ENCODE measurements at places on chromosomes 3 and 15.
A peak's percentile ranks its signal among the peaks of the same experiment; 100 is the strongest.

DNA sequence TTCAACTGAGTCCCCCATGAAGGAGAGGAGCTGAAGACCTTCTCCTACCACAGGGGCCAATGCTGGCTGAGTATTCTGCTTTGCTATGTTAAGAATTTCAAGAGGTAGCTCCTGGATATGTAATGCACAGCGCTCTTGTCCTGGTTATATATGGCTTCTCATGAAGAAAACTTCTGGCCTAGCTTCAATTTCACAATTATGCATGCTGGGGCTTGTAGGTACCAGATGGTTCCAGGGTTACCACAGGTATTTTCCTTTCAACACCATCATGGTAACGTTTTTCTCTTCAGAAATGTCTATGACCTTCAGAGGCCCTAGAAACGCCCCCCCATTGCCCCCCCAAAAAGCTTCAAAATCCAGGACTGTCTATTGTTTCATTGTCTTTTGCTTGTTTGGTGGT is 311.7 kb upstream of the ICE2 start:
- ATAC-seq: no peak

- ATAC-seq: no peak
These were observed 24.5 kb upstream of the SOX2 start for GRCh38 chr3:181687190-181687589.

DNA sequence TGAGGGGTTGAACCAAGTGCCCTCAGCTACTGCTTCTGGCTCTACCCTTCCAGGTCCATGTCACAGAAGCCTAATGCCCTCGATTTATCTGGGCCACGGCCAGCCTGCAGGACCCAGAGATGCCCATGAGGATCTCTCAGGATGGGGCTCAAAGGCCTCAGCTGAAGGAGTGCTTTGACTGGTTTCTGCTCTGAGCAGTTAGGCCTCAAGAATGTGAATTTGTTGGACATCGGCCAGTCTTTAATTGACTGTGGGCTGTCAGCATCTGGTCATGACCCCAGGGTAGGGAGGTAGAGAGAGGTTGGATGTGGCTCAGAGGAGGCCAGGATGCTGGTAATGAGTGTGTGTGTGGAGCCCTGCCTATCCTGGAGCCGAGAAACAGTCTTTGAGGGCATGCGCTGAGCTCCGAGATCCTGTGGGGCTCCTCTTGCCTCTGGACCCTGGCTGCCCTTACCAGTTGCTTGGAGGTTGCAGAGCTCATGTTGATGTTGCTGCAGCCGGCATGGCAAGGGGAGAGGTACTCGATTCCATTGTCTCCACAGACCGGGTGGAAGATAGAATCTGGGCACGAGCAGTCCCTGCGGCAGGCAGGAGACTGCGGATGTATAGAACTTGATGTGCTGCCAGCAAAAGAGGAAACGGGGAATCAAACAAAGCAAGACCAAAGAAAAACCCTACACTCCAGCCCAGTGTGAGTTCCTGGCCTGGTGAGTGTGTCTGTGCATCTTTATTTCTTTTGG is 49.1 kb upstream of the RAB6B start:
- ATAC-seq: no peak

GRCh38 chr3:122357828-122358702 is 25.0 kb downstream of the MIX23 start:
- ATAC-seq: no peak

DNA sequence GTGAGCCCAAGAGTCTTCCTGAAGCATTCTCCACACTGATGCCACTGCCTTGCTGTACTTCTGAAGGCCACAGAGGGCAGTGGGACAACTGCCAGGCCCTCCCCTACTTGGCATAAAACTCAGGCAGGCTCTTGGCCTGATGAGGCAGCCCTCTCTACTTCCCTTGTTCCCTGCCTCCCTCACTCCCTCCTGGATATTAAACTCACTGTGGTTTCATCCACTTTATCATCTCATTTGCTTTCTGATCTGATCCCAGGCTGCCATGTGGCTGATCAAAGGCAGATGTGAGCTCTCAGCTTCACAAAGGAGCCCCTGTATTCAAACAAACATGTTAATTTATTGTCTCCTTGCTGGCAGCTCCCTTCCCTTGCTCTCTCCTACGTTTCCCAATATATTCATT is 533.5 kb downstream of the IGSF11 start:
- ATAC-seq: no peak

DNA sequence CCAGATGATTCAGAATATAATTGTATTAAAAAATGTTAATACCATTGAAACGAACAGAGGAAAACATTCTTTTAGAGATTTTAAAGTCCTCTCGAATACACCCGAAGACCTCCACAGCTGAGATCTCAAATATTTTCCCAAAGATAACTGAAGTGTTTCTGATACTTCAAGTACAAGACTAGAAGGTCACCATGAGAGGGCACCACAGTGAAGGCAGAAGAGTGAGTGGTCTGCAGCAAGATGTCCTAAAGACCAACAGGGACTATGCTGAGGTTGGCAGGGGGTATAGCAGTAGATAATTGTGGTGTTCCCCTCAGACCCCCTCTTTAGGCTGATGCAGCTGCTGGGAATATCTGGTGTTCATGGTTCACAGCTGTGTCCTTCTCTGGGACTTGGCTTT is 156.5 kb downstream of the PDCD6IP start:
- no peak for ATAC-seq

GRCh38 chr15:77032052-77032646 is 37.2 kb downstream of the PSTPIP1 start:
- no peak for ATAC-seq

GRCh38 chr15:74380361-74381189 is 13.1 kb upstream of the CYP11A1 start:
- no peak for ATAC-seq

GRCh38 chr15:64162478-64162868 is 349 bp downstream of the PPIB start:
- peak; percentile 51 for ATAC-seq

DNA sequence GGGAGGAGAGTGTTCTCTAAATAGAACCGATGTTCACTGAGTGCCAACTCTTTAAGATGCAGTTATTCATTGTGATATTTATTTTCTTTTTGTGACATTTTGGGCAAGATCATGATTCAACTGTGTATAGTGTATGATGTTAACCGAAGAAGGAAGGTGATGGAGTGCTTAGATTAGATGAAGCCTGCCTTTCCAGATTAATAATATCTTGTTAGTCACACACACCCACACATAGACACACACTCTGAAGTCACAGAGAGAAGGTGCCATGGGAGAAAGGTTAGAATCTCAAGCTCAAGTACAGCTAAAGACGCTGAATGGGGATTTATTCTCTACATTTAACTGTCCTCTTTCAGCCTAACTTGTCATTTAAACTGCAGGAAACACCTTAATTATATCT is 77.0 kb downstream of the SLC9A9 start:
- no peak for ATAC-seq

DNA sequence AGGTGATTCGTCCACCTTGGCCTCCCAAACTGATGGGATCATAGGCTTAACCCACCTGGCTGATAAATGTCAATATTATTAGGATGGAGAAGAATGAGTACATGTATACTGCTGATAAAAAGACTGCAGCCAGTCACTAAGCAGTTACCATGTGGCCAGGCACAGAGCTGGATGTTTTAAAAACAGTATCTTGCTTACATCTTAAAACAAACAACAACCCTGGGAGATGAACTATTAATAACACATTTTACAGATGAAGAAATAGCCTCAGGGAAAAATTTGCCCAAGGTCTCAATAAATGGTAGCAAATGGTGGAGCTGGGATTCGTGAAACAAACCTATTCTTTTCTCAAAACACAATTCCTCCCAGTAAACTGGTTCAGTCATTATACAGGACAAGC is 18.1 kb downstream of the IL17RD start:
- ATAC-seq: no peak

DNA sequence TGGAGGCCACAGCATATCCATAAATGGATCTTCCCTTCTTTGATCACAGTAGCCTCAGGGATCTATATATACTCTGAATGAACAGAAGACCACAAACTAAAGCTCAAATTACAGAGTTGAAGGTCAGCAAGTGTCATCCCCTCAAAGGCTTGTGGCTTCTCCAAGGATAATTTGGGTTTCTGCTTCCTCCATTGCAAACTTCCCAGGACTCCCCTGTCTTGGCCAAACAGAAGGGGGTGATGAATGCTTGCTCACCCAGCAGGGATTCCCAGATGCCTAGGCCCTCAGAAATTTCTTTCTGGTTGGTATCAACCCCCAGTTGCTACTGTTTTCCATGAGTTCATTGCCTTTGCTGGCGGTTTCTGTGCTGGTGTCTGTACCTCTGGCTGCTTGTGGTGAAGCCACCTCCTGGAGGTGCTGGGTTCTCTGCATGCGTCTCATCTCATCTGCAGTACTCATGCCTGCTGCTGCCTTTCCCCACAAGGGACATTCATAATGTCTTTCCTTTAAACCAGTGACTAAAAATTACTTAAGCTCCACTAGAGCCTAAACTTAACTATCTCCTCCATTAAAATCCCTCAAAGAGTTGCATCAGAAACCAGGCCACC is 17.7 kb downstream of the ENTPD3 start:
- no peak for ATAC-seq

GRCh38 chr15:73891328-73892315 is 18.3 kb downstream of the TBC1D21 start:
- no peak for ATAC-seq

DNA sequence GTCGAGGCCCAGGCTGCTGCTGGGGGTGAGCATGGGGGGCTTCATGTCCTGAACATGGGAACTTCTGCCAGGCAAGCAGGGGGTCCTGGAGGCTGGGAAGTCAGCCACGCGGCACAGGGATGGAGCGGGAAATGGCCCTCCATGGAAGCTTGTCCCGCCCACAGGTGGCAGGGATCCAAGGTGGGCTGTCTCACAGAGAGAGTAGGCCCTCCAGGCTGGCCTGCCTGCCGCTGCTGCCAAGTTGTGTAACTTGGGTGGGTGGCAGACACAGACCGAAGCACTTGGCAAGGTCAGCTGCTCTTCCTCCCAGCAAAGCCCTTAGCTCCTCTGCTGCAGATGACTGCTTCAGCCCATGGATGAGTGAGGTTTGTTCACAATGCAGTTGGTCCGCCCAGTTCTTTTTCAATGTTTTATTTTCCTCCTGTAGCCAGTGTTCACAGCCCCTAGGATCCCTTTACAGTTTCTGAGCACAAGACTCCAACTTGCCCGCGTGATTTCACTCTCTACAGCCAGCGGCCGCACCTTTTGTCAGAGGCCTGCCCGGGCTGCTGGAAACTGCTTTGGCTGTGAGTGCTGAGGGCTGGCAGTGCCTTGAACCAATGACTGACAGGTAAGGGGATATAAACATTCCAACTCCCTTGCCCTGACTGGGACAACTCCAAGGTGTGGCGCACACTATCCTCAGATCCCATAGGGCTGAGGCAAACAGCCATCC is 26.7 kb downstream of the HCN4 start:
- no peak for ATAC-seq

GRCh38 chr3:171614318-171614921 is 154.2 kb upstream of the TNIK start:
- no peak for ATAC-seq

- no peak for ATAC-seq
These were observed 965.9 kb upstream of the ROBO1 start for GRCh38 chr3:80733522-80734176.

DNA sequence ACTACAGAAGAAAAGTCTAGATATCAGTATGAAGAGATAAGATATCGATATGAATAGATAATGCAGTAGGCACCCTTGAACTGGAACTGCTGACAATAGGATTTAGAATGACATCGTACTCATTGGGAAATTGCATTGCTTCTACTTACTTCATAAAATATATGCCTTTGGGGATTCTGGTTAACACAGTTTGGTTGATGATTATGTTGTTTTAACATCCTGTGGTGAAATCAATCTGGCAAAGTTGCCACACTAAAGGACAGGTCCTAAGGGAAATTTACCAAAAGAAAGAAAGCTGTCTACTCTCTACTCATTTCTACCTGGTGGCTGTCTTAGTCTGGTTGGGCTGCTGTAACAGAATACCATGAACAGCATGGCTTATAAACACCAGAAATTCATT is 417.4 kb upstream of the DPH6 start:
- no peak for ATAC-seq

- ATAC-seq: no peak
These were observed 672 bp upstream of the KY start for GRCh38 chr3:134651347-134652041.

GRCh38 chr3:10722911-10723310 is 93.1 kb upstream of the SLC6A11 start:
- no peak for ATAC-seq

DNA sequence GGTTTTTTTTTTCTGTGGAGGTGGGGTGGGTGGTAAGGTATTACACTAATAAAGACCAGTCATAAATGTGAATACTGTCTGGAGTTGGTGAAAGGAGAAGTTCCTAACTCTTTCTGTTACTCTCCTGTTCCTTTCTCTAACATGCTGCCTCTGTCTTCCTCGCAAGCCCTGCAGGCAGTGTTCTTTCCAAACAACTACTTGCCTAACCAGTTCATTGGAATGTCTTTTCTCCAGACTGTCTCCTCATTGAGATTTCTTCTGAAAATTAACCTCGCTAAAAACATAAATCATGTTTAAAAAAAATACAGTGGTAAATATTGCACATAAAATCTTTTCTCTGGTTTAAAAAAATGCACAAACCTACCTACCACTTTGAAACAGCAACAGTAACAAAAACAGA is 135.2 kb downstream of the TP63 start:
- no peak for ATAC-seq

DNA sequence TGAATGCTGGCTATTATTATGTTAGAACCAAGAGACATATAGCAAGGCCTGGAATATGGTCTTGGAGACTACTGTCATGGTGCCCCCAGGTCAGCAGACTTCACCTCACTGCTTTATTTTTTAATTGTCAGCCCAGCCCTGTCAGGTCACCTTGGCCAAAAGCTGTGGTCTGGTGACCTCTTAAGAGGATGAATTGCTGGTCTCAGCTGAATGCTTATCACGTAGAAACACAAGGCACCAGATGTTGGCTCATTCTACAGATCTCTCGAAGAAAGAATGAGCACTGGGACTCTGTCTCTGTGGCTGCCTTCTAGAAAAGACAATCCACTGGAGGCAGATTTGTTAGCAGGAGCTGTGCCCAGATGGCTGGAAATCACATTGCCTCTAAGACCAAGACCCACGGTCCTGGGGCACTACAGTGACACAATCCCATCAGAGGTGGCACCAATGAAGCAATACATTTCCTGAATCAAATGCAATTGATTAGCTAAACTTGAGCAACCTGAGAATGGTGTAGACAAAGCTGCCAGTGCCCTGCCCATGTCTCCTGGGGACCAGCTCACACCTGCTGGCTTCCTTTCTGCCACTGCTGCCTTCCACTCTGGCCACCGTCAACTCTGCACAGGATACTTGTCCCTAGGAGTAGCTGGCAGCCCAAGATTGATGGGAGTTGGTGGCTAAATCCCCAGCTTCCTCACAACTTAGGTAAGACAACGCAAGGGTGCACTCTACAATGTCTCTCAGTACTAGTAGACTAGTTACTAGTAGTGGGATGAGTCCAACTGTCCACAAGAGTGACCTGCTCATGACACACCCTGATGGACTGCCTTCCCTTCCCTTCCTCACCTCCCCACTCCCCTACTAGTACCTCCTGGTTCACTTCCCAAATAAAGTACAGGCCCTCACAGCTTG is 384.9 kb upstream of the PROK2 start:
- no peak for ATAC-seq

- no peak for ATAC-seq
These were observed 519.2 kb downstream of the NAALADL2 start for GRCh38 chr3:175378348-175378747.

GRCh38 chr3:148173851-148174250 is 523.9 kb upstream of the AGTR1 start:
- ATAC-seq: no peak

- ATAC-seq: no peak
These were observed 41.8 kb upstream of the CHRNB4 start for GRCh38 chr15:78682693-78683410.

- ATAC-seq: no peak
These were observed 36.1 kb downstream of the NSMCE3 start for GRCh38 chr15:29233566-29233965.

Data from stimulated activated memory B cell treated with anti-CD40 and anti-IgM and Interleukin-4, amounts not matched to agents 10 μg/mL and 1 μg/mL and 100 μg/mL, for 72 hours (primary cell).